Naive thymus-derived CD4-positive, alpha-beta T cell (primary cell): ENCODE measurements at places on chromosomes 6 and 20. TPM values are rescaled to one million over a fixed set of nuclear protein-coding genes. Genes with fewer than 3 reads are reported as not detected.

GRCh38 chr6:36443471-36444428 is 950 bp downstream of the KCTD20 start:
- peak; percentile 23 for DNase-seq

DNA sequence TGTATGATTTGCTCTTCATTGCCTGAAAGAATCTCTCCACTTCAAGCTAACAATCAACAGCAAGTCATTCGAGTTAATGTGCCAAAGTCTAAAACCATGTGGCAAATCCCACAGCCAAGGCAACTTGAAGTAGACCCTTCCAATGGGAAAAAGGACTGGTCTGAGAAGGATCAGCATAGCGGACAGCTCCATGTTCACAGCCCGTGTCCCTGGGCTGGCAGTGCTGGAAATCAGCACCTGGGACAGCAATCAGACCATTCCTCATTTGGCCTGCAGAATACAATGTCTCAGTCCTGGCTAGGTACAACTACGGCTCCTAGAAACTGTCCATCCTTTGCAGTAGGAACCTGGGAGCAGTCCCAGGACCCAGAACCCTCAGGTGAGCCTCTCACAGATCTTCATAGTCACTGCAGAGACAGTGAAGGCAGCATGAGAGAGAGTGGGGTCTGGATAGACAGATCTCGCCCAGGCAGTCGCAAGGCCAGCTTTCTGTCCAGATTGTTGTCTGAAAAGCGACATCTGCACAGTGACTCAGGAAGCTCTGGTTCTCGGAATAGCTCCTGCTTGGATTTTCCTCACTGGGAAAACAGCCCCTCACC is 1.1 kb downstream of the GJA10 start:
- DNase-seq, result no peak

DNA sequence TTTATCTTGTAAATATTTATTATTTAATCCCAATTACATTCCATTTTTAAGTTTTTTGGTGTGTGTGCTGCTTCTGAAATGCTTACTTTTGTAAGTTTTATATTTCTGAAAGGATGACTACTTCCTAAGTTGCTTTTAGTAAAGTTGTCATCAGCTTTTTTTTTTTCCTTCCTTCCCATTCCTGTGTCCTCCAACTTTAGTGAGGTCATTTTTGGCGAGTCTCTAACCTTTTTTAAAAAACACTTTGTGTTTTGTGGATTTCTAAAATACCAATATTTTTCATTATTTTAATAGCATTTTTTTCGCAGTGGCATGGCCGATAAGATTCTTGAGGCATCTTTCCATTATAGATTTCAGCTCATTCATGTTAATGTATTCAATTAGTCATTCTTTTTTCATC is 30.9 kb downstream of the FIG4 start:
- DNase-seq, result no peak

GRCh38 chr20:35436177-35436573 is 1.9 kb downstream of the GDF5 start:
- no peak for DNase-seq

DNA sequence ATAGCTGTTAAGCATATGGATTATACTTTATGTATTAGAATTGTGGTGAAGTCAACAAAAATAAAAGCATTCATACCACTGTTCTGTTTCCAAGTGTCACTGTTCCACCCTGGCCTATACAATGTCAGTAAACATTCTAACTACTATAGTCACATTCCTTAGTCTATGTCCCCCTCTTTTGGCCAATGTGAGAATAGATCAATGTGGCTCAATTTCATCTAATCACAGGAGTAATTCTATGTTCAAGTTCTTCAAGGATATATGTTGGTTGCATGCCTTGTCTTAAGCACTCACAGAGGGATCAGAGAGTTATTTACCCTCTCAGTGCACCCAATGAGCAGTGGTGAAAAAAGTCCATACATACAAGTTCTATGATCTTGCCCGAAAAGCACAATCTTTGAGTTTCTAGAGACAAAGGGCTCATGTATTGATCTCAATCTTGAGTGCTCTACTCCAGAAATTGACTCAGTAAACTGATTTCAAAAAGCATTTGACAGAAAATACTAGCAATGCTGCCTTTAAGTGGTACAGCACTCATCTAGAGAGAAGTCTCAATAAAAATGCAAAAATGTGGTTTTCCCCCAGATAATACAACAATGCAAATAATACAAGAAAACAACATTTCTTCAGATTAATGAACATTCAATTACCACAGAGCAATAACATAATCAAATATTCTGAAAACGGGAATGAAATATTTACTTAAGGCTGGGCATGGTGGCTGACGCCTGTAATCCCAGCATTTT is 16.5 kb downstream of the SMLR1 start:
- DNase-seq, result peak; percentile 47

- no peak for DNase-seq
Measured at GRCh38 chr6:168165891-168166290, 86.9 kb upstream of the FRMD1 start.

- no peak for DNase-seq
Measured at GRCh38 chr20:4717816-4718570, 3.7 kb upstream of the PRND start.

HLA-DRA gene
- 7.8 TPM for polyA plus RNA-seq

GRCh38 chr6:14429396-14429795 is 311.8 kb downstream of the CD83 start:
- DNase-seq, result no peak

- DNase-seq, result no peak
Measured at GRCh38 chr6:24710519-24711303, 8.2 kb downstream of the C6orf62 start.

GRCh38 chr6:30450548-30450908 is 38.8 kb upstream of the HLA-E start:
- no peak for DNase-seq

DNA sequence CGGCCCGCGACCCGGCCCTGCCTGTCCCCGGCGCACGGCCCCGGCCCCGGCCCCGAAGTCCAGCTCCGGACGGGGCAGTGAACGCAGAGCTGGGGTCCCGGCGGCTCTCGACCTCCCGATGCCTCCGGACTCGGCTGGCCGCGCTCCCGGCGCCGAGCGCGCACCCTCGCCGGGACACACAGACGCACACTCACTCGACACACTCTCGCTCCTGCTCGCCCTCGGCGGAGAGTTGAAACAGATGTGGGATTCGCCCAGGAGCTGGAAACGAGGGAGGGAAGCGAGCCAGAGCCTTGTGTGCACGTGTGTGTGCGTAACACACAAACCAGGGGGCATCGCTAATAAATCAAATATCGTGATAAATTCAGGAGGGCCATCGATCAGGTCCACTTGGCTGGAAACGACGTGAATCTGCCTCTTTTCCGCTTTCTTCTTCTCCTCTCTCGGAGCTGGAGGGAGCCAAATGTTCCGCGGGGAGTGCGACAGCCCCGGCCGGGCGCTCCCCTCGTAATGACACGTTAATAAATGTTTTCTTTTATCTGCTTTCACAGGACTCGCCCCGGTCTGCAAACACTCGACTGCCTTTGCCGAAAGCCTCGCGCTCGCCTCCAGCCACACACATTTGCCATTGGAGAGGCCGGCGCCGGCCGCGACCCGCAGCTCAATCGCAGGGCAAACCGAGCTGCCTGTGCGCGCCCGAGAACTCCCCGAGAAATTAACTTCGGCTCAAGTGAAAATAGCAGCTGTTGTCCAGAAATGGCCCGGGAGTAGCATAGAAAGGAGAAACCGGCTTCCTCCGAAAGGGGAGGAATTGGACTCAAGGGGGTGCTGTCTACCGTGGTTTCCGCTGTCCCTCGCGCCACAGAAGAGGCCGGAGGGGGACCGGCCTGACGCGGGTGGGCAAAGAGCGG is 828 bp upstream of the SULF2 start:
- DNase-seq, result no peak
